ENCODE measurements at places on chromosomes 3 and 15.

DNA sequence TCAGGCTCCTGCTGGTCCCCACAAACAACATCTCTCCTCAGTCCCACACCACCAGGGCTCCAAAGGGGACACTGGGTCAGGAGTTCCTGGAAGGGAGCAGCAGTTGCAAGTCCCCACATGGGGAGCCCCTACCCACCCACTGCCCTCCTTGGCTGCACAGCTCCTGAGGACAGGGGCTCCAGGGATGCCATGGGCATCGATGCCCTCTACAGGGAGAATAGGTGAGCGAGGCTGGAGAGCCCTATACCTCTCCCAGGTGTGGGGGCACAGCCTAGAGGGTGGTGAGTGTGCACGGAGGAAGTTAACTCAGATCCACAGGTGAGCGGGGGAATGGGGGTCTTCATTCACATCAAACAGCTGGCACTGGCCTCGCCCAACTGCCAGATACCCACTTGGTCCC is 141.2 kb upstream of the LINGO1 start:
- no peak for DNase-seq

GRCh38 chr3:127688416-127689265 is 15.9 kb downstream of the ABTB1 start:
- DNase-seq: no peak

GRCh38 chr3:38792983-38793382 is 23.0 kb downstream of the SCN10A start:
- no peak for DNase-seq

GRCh38 chr15:94655249-94655880 is 424.0 kb downstream of the MCTP2 start:
- no peak for DNase-seq

GRCh38 chr3:170458285-170458684 is 39.6 kb downstream of the CLDN11 start:
- no peak for DNase-seq

DNA sequence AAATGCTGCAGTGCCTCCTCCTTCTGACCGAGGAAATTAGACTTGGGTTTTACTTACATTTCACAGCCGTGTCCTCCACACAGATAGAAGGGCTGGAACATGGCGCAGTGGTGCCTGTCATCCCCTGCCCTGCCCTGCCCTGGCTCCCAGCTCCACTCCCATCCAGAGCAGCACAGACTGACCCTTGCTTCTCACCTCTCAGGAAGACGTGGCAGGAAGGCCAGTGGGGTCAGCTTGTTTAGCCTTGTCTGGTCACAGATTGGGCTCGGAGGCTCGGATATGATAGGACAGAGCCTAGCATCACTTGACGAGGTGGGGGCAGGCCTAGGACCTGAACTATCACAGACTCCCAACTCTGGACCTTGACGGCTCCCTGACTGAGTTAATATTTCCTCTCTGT is 88.5 kb downstream of the LINGO1 start:
- DNase-seq: no peak

- DNase-seq: no peak
Measured at GRCh38 chr15:87805117-87805820, 451.3 kb downstream of the NTRK3 start.

GRCh38 chr15:67120009-67120838 is 54.8 kb downstream of the SMAD3 start:
- no peak for DNase-seq

DNA sequence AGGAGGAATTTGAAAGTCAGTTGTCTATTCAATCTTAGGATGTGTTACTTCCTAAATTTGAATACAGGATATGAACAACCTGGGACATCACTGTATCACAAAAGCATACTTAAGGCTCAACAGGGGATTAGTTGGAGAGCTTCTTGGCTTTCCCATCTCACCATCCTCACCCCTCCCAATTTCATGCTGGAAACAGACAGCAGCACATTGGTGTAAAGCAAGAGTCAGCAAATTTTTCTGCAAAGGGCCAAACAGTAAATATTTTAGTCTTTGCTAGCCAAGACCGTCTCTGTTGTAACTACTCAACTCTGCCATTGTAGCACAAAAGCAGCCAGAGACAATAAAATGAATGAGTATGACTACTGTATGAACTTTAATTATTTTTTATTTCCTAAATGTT is 94.9 kb downstream of the ERC2 start:
- no peak for DNase-seq

DNA sequence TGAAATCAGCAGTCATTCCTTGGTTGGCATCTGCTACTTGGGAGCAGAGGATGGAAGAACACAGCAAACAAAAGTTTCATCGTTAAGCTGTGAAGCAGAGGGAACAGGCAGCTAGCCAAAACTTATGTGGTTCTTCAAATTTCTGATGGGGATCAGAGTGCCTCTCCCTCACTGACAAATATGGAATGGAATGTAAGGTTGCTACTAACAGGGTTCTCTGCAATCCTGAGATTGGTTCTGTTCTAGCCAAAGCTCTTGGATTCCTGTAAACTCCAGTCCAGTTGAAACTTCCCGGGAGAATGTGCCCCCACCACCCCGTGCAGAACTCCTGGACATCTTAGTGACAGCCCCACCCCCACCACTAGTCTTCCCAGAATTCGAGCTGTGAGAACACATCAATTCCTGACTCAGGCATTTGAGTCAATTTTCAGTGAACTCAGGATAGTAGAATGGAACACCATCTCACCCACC is 55.9 kb upstream of the PHLDB2 start:
- DNase-seq: no peak

- DNase-seq: no peak
Measured at GRCh38 chr3:94299716-94300115, 236.9 kb downstream of the NSUN3 start.

GRCh38 chr3:192916371-192917027 is 1.2 kb downstream of the MB21D2 start:
- no peak for DNase-seq
